Left ventricle myocardium superior (tissue), 1 donor: ENCODE measurements at places on chromosomes 7 and 10. TPM values are rescaled to one million over a fixed set of nuclear protein-coding genes. Genes with fewer than 3 reads are reported as not detected.

PIP gene
- not detected for total RNA-seq

NCF1 gene
- 3.9 TPM for total RNA-seq

LIPM gene
- total RNA-seq: not detected

PON3 gene
- 0.77 TPM for total RNA-seq

CRTAC1 gene
- total RNA-seq: 1.6 TPM

USP54 gene
- total RNA-seq: 22.4 TPM

HOXA2 gene
- 0.12 TPM for total RNA-seq

FAM25A gene
- not detected for total RNA-seq

SPDYE5 gene
- total RNA-seq: not detected

SLC26A3 gene
- total RNA-seq: not detected

CYP3A4 gene
- total RNA-seq: not detected

SH3PXD2A gene
- total RNA-seq: 28.6 TPM

FAM131B gene
- total RNA-seq: 0.57 TPM

RET gene
- 8.4 TPM for total RNA-seq

BAIAP2L1 gene
- total RNA-seq: 2.0 TPM

CASP2 gene
- total RNA-seq: 12.6 TPM

VIPR2 gene
- 21.3 TPM for total RNA-seq

TMEM236 gene
- total RNA-seq: 0.30 TPM
